Iris pigment epithelial cell (primary cell): ENCODE measurements at places on chromosomes 11 and 22.

DNA sequence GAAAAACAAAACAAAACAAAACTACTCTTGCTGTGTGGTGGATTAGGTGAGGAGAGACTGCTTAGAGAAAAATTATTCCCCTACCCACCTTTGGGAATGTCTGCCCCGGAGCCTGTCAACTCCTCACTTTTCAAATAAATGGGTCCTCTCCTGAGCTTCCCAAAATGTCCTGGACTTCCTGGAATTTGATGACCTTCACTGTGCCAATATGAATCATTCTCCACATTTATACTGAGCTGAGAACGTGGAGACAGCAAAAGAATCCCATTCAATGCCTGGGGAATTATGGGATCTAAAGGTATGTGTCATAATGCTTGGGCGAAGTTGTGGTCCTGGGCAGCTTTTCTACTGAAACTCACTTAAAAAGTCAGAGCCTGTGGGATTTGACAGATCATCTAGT is 136.8 kb downstream of the KIF18A start:
- DNase-seq, result no peak

DNA sequence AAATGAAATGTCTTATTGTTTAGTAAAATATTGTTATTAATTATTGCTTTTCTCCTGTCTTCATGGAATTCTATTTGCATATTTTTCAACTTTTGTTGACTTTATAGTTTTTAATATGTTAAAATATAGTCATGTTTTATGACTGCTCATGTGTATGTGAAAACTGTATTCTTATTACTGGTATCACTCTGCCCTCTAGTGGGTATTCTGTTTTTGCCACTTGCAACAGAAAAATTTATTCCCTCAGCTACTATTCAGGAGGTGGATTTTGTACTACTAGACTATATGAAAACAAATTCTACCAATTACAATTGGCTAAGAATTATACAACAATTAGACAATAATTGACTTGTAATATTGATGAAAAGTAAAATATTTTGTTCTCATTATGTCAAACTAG is 45.0 kb downstream of the OR4C6 start:
- DNase-seq, result peak; percentile 45

DNA sequence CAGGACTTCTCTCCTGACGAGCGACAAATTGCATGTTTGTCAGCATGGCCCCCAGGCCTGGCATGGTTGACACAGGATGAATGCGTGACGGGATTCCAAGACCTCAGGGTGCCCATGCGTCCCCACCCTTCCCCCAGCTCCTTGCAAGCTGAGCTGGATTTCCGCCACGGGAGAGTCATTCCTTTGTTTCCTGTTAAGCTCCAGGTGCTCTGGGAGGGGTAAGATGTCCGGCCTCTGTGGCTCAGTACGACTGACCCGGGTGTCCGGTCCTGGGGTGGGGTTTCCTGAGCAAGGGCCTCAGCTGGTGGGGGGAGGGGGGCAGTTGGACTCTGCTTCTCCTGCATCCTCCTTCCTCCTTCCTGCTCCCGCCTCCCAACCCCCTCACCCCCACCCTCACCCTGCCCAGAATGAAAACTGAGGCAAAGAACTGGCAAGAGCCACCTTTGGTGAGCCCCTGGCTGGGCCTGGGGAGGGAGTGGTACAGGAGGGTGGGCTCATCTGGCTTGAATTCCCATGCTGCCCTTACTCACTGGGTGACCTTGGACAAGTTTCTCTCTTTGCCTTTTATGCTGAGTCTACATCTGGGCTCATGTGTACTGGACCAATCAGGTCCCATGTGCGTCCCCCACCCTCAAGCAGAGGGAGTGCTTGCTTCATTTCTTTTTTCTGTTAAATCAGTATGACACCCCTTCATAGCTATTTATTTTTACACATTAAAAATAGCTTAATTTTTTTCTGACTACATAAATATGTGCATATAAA is 2.5 kb downstream of the CDC42EP2 start:
- peak; percentile 71 for DNase-seq

DNA sequence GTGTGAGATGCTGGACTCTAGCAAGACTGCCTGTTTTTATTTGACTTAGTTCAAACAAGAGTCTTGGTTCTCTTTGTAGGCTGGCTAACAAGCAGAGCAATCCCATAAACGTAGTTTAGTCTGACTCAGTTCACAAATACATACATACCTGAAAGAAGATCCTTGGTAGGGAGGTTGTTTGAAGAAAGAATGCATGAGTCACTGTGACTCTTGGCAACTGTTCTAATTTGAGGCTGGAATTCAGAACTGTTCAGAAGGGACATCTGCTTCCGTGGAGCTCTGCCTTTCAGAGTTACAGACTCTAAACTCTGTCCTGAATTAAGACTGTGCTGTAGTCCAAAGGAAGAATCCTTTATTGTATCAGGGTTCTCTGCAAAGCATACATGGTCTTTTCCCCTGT is 32.2 kb downstream of the C2CD3 start:
- peak; percentile 98 for DNase-seq

DNA sequence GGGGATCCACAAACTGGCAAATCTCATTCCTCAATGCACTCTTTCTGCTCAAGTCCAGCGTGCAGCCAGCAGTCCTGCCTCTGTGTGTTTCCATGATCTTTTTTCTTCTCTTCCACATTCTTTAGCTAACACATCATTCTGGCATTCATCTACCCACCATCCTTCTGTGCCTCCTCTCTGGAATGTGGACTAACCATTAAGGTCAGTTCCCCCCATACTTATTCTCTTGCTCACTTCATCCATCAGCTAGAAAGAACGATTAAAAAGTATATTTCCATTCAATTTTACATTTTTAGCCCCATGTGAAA is 7.8 kb downstream of the KIRREL3 start:
- DNase-seq, result peak; percentile 36

- no peak for DNase-seq
These were observed 30.4 kb downstream of the OPCML start for GRCh38 chr11:133501643-133502539.

GRCh38 chr11:65489706-65490320 is 9.0 kb upstream of the MALAT1 start:
- DNase-seq, result no peak

DNA sequence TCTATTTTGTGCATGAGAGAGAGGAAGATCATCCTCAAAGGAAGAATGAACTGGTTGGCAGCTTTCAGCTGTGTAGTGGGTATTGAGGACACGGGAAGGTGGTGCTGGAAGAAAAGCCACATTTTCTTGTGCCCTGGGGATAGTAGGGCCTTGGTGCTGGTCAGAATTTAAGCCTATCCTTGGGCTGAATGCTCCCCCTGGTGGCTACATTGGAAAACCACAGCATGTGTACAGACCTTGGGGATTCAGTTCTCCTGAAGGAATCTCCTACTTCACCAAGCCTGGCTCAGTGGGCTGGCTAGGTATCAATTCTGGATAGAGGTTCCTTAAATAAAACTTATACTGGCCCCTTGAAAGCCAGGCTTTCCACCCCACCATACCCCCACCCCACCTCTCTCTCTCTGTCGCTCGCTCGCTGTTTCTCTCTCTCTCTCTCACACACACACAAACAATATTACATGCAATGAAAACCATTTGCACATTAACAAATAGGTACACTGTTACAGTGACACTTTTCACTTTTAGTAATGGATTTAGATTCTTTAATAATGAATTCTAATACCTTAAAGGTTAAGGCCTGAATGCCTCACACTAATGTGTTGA is 2.8 kb upstream of the OR51M1 start:
- DNase-seq, result peak; percentile 71

- DNase-seq, result no peak
These were observed 31.2 kb upstream of the SORL1-AS1 start for GRCh38 chr11:121483805-121484480.

GRCh38 chr11:47152126-47152952 is 24.3 kb downstream of the ARFGAP2 start:
- no peak for DNase-seq

DNA sequence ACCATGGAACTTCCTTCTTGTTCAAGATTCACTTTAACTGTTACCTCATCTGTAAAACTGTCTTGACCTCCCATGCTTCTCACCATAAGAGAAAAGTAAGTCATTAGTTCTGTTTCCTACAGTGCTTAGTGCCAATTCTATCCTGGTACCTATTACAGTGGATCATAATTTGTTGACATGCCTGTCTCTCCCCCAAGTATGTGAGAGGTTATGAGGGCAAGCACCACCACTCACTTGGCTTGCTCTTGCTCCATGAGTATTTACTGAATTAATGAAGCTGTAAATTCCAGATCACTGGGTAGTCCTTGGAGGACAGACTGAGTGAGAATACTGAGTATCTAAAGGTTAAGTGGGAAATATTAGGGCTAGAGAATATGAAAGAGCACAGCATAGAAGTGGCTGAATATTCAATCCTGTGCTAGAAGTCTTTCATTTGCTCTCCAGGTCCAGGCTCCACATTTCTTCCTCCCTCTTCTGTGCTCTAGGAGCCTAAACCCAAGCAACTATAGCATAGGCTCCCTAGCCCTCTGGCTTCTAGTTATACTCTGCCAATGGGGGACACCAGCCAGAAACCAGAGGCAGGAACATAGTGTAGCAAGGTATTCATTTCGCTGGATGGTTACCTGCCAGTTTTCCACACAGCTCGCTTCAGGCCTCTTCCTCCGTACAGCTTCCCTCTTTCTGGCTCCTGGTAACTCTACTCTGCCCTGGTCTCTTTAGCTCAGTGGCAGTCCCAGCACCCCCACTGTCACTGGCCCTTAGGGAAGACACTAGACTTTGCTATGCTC is 118.2 kb upstream of the SLC5A12 start:
- peak; percentile 37 for DNase-seq

DNA sequence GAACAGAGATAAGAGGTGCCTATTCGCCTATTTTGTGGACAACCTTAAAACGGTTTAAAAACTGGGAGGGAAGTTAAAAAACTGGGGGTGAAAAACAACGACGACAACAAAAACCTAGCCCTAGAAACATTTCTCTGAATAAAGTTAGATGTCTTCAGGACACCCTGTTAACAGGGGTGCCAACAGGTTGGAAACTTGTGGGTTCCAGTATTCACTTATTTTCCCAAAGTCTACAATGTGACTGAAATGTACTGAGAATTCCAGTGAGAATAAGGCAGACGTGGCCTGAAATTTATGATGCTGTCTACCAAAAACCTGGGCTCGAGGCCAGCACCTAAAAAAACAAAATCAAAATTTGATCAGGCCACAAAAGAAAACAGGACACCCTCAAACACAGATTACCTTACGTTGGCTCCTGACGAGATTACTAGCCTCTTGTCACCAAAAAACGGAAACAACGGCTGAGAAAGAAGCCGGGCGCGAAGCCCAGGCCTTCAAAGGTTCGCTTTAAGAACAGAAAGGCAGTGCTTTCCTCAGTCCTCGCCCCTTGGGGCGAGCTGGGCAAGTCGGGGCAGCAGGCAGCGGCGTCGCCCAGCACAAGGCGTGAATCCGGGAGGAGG is 906 bp downstream of the CCDC90B start:
- DNase-seq, result no peak

DNA sequence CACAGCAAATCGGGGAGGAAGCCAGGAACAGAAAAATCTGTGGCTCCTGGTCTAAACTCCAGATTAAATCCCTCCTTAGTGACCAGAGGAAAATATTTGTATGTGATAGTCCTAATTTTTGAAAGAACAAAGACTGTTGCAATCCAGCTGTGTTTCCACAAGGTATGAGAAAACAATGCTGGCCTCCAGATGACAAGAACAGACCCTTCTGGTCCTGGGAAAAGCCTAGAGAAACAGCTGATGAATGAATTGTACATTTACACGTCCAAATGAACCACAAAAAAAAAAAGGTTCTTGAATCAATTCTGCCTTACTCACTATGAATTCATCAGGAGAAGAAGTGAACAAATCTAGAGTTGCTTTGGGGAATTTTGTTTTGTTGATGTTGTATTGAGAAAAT is 63.7 kb downstream of the ETS1 start:
- DNase-seq, result no peak

DNA sequence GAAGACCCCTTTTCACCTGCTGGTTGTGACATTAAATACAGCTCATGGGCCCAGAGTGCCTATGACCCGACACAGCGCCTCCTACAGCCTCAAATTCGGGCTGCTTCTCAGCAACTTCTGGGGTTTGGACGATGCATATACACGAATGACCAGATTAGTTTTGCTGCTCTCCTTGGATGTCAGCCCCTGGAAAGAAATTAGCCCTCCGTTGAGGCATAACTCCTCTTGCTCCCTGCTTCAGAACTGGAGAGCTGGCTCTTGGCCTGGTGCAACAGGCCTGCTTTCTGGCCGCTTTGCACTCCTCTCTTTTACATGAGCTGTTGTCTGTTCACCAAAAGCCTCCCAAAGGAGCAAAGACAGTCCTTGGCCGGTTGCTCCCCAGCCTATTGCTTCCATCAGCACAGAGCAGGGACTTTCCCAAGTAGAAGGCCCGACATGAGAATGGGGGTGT is 3.3 kb downstream of the TECTA start:
- DNase-seq, result no peak

- no peak for DNase-seq
These were observed 57.6 kb downstream of the SMIM38 start for GRCh38 chr11:69213316-69213715.

DNA sequence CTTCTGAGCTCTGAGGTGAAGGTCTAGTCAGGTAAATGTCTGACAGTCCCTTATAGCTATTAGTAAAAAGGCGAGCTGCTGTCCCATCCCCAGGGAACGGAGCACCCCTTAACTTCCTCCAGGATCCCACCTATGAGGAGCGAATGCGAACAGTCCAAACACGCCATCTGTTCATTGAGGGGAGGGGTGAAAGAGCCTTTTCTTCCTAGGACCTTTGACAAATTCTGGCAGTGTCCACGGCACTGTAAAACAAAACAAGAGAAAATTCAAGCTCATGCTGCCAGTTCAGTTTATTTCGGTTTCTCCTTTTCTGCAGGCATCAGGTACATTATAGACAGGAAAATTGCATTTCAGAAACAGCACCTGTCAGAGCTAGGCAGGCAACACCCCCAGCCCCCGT is 253.8 kb upstream of the CADM1 start:
- DNase-seq, result no peak

- no peak for DNase-seq
These were observed 13.0 kb upstream of the CDC42EP2 start for GRCh38 chr11:65301491-65302329.

DNA sequence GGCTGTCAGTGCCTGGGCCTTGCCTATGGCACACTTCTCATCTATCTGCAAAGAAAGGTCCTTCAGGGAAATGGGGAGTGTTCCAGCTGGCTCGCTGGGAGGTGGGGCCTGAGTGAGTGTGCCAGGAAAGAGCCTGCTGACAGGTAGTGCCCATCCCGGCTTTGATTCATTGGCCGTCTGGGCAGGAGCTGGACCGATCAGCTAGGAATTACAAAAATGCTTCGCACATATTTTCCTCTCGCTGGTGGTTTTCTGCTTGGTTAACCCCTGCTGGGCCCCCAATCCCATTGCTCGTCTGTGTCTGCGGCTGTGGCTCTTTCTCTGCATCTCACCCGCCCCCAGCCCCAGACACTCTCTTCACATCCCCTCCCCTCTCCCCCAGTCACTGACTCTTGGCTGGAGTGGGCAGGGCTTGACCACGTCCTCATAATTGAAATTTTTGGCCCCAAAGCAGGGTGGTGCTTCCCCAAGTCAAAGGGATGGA is 10.8 kb downstream of the LIF start:
- peak; percentile 95 for DNase-seq

GRCh38 chr22:32846780-32847491 is 45.4 kb downstream of the TIMP3 start:
- DNase-seq, result no peak

GRCh38 chr22:44146088-44146861 is 34.5 kb upstream of the PARVG start:
- DNase-seq, result no peak
